ENCODE measurements at places on chromosomes 16 and 17.

- DNase-seq = no peak
Measured at GRCh38 chr17:21131137-21131536, 4.4 kb downstream of the DHRS7B start.

- no peak for DNase-seq
Measured at GRCh38 chr16:21598701-21599121, 666 bp upstream of the METTL9 start.

DNA sequence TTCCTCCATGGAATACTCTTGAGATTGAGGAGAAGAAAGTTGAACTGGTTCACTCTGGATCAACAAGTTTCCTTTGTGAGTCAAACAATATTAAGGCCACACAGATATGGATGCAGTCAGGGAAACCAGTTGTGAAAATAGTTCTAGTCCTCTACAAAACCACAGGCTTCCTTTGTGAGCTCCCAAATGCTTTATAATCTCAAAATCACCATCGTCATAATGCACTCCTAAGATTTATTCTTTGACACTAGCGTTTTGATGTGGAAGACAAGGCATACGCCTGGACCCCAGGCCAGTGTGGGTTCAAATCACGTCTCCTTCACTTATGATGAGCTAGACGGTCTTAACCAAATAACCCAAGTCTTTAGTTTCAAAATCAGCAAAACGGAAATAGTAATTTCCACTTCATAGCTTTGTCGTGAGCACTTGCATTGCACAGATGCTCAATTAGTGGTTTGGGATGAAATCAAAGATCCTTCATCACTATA, 142.6 kb downstream of the STX8 start:
- no peak for DNase-seq

GRCh38 chr17:39277110-39277509, 51.4 kb upstream of the STAC2 start:
- no peak for DNase-seq

DNA sequence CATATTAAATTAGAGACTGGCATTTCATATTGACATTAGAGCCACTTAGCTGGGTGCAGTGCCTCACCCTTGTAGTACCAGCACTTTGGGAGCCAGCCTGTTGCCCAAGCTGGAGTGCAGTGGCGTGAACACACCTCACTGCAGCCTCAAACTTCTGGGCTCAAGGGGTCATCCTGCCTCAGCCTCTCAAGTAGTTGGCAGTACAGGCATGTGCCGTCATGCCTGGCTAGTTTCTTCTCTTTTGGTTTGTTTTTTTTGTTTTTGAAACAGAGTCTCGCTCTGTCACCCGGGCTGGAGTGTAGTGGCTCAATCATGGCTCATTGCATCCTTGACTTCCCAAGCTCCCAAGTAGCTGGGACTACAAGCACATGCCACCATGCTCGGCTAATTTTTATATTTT, 8.7 kb downstream of the PPM1E start:
- peak; percentile 28 for DNase-seq

DNA sequence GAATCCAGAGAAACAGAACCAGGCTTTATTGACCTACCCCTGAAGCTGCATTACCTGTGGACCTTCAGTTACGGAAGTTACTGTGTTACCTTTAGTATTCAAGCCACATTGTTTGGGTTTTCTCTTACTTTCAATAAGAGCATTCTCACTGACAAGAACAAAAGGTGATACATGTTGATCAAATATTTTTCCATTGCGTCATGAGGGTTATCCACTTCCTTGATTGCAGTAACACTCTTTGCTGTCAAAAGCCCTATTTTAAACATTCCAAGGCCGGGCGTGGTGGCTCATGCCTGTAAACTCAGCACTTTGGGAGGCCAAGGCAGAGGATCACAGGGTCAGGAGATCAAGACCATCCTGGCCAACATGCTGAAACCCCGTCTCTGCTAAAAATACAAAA, 28.6 kb upstream of the PAFAH1B1 start:
- no peak for DNase-seq

DNA sequence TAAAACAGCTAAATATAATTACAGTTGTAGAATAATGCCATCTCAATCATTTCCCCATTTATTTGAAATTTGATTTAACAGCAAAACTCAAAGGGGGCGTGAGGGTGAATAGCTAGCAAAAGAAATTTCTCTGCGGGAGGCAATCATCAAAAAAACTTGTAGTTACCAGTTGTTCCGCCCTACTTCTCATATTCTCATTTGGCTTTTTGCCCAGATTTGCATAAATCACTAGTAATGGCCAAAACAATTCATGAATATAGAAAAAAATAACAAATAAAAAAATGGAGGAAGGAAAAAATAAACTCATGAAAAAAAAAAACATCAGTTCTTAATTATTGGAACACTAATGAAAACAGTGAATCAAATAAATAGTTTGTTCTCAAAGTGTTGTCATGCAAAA, 722.6 kb upstream of the KIF2B start:
- DNase-seq = no peak

GRCh38 chr16:31198207-31198882, 4.2 kb downstream of the PYCARD start:
- no peak for DNase-seq

DNA sequence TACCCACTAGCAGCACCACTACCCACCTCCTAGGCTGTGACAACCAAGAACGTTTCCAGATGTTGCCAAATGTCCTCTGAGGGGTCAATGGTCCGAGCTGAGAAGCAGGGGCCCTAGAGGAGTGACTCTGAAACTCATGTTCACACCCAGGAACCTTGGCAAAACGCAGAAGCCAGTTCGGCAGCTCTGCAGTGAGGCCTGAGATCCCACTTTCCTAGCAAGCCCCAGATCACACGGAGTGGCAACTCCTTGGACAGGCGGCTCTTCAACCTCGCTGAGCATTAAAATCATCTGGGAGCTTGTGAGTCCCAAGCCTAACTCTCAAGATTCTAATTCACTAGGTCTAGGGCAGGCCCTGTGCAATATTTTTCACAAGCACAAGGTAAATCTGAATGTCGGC, 17.3 kb downstream of the ELAC2 start:
- no peak for DNase-seq

DNA sequence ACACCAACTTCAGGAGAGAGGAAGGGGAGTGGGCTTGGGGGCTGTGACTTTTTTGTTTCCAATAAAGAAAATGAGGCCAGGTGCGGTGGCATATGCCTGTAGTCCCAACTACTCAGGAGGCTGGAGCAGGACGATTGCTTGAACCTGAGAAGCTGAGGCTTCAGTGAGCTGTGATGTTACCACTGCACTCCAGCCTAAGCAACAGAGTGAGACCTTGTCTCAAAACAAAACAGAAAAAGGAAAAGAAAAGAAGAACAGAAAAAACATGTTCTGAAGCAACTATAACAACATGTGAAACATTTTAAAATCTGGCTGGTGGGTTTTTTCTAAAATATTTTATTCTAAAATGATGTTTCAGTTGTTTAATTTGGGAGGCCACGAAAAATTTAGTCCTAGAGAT, 554.0 kb upstream of the ZFHX3 start:
- no peak for DNase-seq

DNA sequence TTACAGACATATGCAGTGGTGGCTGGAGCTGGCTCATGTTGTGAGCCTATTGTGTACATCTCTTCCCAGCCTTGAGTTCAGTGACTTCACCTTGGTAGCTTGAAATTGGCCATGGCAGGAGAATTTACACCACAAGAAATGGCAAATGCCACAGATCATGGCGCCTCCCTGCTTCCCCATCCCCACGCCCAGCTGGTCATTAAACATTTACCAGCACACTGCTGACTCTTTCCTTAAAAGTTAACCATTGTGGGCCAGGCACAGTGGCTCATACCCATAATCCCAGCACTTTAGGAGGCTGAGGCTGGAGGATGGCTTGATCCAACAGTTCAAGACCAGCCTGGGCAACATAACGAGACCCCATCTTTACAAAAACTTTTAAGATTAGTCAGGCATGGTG, 22.6 kb upstream of the ITGB4 start:
- DNase-seq = no peak

Data from nephron progenitor cell (in vitro differentiated cells).